ENCODE measurements at places on chromosomes 4 and X. TPM values are rescaled to one million over a fixed set of nuclear protein-coding genes. Genes with fewer than 3 reads are reported as not detected.

Gene SMR3B
- total RNA-seq: not detected

Gene RTL3
- not detected for total RNA-seq

DNA sequence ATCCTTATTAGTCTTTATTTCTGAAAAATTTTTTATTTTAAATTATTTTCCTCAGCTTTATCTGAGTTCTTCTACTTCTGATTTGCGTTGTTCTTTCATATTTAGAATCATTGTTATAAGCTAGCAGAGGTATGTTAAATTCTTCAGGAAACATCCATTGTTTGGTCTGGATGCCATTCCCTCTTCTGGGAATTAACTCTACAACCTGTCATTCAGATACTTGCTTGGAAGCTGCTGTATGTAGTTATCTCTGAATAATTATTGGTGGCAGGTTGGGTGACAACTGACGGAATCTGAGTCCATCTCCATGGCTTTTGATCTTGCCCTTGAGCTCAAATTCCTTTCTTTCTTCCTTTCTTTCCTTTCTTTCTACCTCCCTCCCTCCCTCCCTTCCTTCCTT, 61.9 kb downstream of the DDIT4L start:
- DNase-seq: no peak

- no peak for DNase-seq
Observed at GRCh38 chrX:39581411-39581810, 516.3 kb downstream of the BCOR start.

Gene MED28
- total RNA-seq: 71.9 TPM

GRCh38 chr4:146349306-146349705, 135.0 kb downstream of the REELD1 start:
- DNase-seq: no peak

DNA sequence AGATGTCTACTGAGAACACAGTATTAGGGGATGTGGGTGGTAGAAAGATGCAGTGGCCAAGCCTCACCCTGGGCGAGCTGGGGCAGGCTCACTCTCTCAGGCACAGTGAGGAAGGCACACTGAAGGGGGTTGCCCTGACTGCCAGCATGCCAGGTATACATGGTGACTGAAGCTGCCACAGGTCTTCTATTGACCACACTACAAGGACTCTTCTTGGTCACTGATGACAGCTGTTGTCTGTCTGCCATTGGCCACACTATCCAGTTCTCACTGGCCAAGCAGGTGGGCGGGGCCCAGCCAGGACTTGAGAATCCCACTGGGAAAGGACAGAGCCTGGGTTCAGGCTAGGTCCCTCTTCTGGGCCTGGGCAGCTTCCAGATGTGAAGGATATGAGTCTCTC, 39.7 kb upstream of the TBC1D14 start:
- DNase-seq: no peak

All from activated B cell treated with CpG ODN at 0.5 μM for 24 hours (primary cell).